Upper lobe of left lung (tissue), 6 donors: ENCODE measurements at places on chromosomes 6 and 20. TPM values are rescaled to one million over a fixed set of nuclear protein-coding genes. Genes with fewer than 3 reads are reported as not detected.

GRCh38 chr20:35568645-35569044 is 26.8 kb downstream of the ERGIC3 start:
- DNase-seq = no peak
- H3K36me3 ChIP-seq = no peaks in the 10 kb centered on the region
- H3K27me3 ChIP-seq = no peaks in the 10 kb centered on the region
- H3K4me1 ChIP-seq = no peaks in the 10 kb centered on the region

DNA sequence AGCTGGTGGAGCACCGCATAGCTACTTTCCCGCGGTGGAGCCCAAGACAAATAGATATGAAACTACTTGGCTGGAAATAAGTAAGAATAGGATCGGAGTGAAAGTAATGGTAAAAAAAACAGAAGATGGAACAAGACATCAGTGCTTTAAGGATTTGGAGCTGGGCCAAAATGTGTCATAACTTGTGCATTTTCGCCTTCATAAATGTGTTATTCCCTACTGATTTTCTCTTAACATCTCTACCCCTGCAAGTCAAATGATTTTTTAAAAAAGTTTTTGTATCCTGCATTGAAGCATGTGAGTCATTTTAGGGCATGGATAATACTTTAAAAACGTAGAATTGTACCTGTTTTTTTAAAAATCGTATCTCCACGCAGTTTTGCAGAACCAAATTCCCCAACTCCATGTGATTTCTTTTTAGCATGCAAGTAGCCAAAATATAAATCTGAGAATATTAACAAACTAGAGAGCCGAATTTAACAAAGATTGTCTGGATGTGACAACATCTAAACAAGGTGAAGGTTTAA is 882 bp upstream of the FAM184A start:
- H3K27me3 ChIP-seq = no peaks in the 10 kb centered on the region
- peaks cover 20% of the 10 kb centered on the region for H3K4me1 ChIP-seq
- H3K27ac ChIP-seq = peak overlapping the region; percentile 91
- DNase-seq = no peak

DNA sequence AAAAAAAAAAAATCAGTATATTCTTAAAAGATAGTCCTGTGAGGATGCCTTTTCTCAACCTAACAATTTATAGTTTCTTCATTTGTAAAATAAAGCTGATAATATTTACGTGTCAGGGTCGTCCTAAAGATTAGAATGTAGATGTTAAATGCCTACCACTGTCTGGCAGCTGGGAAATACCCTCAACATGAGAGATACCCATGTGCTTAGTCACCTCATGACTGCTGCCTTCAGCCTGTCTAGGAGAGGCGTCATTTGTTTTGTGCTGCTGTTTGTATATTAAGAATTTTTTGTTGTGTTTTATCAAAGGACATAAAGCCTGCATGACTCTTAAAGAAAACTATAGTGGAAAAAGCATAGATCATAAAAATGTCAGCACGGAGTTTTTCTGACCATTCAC is 9.5 kb downstream of the FAM120B start:
- no peak overlapping the region for H3K4me3 ChIP-seq
- DNase-seq = no peak
- H3K27ac ChIP-seq = no peak overlapping the region

- no peak overlapping the region for H3K27ac ChIP-seq
- no peaks in the 10 kb centered on the region for H3K4me1 ChIP-seq
- H3K36me3 ChIP-seq = no peaks in the 10 kb centered on the region
- no peak overlapping the region for H3K4me3 ChIP-seq
- DNase-seq = no peak
Observed at GRCh38 chr20:49490689-49491088, 8.2 kb upstream of the KCNB1 start.

GRCh38 chr6:155062866-155063341 is 67.8 kb downstream of the TIAM2 start:
- no peak overlapping the region for H3K4me3 ChIP-seq
- H3K4me1 ChIP-seq = no peaks in the 10 kb centered on the region
- no peak overlapping the region for H3K27ac ChIP-seq
- H3K36me3 ChIP-seq = no peaks in the 10 kb centered on the region
- DNase-seq = no peak

GRCh38 chr6:122178988-122179387 is 220.5 kb upstream of the HSF2 start:
- no peaks in the 10 kb centered on the region for H3K36me3 ChIP-seq
- no peak overlapping the region for H3K27ac ChIP-seq
- H3K4me1 ChIP-seq = no peaks in the 10 kb centered on the region
- no peak for DNase-seq
- H3K4me3 ChIP-seq = no peak overlapping the region

DNA sequence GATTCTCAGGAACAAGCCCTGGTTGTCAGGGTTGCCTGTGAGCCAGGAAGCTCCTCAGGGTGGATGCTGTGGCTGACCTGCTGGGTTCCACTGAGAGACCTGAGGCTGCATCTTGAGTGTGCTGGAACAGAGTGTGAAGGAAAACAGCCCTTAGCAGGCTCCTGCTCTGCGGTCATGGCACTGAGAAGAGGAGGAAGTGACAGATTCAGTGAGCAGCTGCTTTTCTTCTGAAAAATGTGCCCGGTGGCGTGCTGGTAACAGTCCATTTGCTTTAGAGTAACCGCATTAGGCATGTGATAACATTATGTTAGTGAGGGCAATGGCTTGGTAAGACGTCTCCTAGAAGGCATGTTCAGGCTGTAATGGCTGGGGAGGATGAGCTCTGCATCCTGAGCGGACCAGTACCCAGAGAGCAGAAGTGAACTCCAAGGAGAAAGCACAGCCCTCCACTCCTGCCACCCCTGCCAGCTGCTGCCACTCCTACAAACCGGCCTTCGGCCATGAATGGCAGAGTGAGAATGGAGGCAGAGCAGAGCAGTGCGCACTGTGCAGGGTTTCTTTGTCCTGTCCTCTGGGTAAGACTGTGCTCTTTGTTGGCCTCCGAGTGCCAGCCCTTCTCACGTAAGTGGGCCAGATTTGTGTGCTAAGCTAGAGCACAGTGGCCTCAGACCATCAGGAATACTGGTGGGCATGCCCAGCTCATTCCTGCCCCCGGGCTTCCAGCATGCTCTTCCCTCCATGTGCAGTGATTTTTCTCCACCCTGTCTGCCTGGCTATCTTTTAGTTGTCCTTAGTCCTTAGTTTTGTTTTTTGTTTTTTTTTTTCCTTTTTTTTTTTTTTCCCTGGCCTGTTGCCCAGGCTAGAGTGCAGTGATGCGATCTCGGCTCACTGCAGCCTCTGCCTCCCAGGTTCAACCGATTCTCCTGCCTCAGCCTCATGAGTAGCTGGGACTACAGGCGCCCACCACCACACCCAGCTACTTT is 98.1 kb upstream of the VSTM2L start:
- H3K4me1 ChIP-seq = no peaks in the 10 kb centered on the region
- H3K36me3 ChIP-seq = peaks cover 8% of the 10 kb centered on the region
- H3K27me3 ChIP-seq = no peaks in the 10 kb centered on the region
- H3K27ac ChIP-seq = no peak overlapping the region
- no peak for DNase-seq

- H3K4me3 ChIP-seq = no peak overlapping the region
- peak overlapping the region; percentile 83 for H3K27ac ChIP-seq
- peaks cover 25% of the 10 kb centered on the region for H3K4me1 ChIP-seq
Observed at GRCh38 chr20:5687884-5688283, 62.3 kb upstream of the SHLD1 start.

- H3K4me3 ChIP-seq = no peak overlapping the region
- no peaks in the 10 kb centered on the region for H3K27me3 ChIP-seq
- H3K36me3 ChIP-seq = no peaks in the 10 kb centered on the region
- no peak for DNase-seq
- no peak overlapping the region for H3K27ac ChIP-seq
Observed at GRCh38 chr20:5862703-5863039, 87.7 kb downstream of the TRMT6 start.

DNA sequence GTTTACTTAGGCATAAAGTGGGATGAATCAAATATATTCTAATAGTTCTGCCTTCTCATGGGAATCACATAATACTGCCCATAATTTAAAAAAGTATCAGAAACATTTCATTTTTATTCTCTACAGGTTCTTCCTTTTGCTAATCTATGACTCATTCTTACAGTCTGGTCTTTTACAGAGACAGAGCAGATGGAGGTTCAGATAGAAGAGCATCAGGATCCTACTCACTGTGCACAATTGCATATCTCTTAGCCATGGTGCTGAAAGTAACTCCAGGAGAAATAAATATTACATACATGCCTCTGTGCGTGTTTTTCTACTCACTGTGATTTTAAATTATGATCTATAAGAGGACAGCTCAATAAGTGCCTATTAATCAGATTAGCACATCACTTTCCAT is 16.3 kb upstream of the OR2B6 start:
- H3K36me3 ChIP-seq = no peaks in the 10 kb centered on the region
- no peak overlapping the region for H3K4me3 ChIP-seq
- no peaks in the 10 kb centered on the region for H3K27me3 ChIP-seq
- DNase-seq = no peak

MOG gene
- not detected for total RNA-seq

KIFC1 gene
- 1.2 TPM for total RNA-seq
